ENCODE measurements at places on chromosomes 2 and 18. TPM values are rescaled to one million over a fixed set of nuclear protein-coding genes. Genes with fewer than 3 reads are reported as not detected.

Gene LDLRAD4
- 16.3 TPM for total RNA-seq

Gene ANKRD62
- total RNA-seq = not detected

Gene CDH19
- total RNA-seq = not detected

Gene SRD5A2
- not detected for total RNA-seq

Gene ABCB11
- not detected for total RNA-seq

Gene TMEM198
- total RNA-seq = 3.6 TPM

Gene TRIM54
- 0.33 TPM for total RNA-seq

Gene TOGARAM2
- 7.7 TPM for total RNA-seq

Gene MTERF4
- total RNA-seq = 40.5 TPM

Gene SLC14A1
- 2.3 TPM for total RNA-seq

Gene ASPRV1
- 0.55 TPM for total RNA-seq

DNA sequence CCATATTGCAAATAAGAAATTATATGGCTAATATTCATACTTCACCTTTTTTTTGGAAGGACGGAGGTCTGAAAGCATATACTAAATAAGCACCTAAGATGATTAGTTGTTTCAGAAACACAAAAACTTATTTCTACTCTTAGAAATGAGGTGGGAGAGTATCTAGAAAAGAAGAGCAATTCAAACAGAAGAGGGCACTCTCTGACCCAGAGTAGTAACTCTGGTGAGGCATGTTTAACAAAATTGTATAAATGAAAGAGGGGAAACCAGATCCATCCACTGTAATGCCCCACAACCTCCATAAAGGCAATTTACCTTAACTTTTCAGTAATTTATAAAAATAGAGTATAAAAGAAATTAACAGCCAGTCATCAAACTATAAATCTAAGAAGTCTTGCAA is 669.6 kb upstream of the VRK2 start:
- no peak overlapping the region for H3K27ac ChIP-seq
- no peak overlapping the region for H3K4me3 ChIP-seq
- peaks cover 4% of the 10 kb centered on the region for H3K36me3 ChIP-seq
- no peaks in the 10 kb centered on the region for H3K27me3 ChIP-seq
- DNase-seq = no peak
- H3K4me1 ChIP-seq = no peaks in the 10 kb centered on the region

DNA sequence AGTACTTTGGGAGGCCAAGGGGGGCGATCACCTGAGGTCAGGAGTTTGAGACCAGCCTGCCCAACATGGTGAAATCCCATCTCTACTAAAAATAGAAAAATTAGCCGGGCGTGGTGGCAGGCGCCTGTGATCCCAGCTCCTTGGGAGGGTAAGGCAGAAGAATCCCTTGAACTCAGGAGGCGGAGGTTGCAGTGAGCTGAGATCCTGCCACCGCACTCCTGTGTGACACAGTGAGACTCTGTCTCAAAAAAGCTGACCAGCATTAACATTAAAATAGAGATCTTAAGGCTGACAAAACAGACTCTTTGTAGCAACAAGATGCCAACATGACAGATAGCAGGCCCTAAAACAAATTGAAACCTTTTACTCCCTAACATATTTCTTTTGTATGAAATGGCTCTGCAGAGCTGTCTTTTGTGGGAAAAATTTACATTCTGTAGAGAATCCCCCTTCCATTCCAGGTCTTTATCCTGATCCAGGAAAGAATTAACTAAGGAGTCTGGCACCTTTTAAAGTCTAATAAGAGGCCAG is 213.9 kb downstream of the RAB3GAP1 start:
- no peak overlapping the region for H3K27ac ChIP-seq
- no peak overlapping the region for H3K4me3 ChIP-seq
- no peaks in the 10 kb centered on the region for H3K4me1 ChIP-seq
- no peaks in the 10 kb centered on the region for H3K36me3 ChIP-seq
- H3K27me3 ChIP-seq = no peaks in the 10 kb centered on the region
- no peak for DNase-seq

DNA sequence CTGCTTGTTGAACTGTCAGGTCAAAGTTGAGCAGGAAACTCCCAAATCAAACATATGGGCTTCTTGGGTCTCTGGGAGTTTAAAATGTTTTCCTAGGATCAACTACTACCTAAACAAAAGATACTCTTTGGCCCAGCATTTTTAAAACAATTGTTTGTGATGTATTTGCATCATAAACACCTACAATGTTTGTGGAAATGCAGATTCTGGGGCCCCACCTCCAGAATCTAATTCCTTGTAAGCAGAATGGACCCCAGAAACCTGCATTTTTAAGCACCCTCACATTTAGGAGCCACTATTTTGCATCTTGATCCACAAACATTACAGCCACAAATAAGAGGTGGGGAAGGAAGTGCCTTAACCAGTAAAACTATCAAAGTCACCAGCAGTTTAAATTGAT is 104.1 kb downstream of the TMEM131 start:
- H3K4me1 ChIP-seq = peaks cover 9% of the 10 kb centered on the region
- no peaks in the 10 kb centered on the region for H3K27me3 ChIP-seq
- no peak overlapping the region for H3K4me3 ChIP-seq
- no peak overlapping the region for H3K27ac ChIP-seq
- H3K36me3 ChIP-seq = peaks cover 15% of the 10 kb centered on the region
- DNase-seq = no peak

DNA sequence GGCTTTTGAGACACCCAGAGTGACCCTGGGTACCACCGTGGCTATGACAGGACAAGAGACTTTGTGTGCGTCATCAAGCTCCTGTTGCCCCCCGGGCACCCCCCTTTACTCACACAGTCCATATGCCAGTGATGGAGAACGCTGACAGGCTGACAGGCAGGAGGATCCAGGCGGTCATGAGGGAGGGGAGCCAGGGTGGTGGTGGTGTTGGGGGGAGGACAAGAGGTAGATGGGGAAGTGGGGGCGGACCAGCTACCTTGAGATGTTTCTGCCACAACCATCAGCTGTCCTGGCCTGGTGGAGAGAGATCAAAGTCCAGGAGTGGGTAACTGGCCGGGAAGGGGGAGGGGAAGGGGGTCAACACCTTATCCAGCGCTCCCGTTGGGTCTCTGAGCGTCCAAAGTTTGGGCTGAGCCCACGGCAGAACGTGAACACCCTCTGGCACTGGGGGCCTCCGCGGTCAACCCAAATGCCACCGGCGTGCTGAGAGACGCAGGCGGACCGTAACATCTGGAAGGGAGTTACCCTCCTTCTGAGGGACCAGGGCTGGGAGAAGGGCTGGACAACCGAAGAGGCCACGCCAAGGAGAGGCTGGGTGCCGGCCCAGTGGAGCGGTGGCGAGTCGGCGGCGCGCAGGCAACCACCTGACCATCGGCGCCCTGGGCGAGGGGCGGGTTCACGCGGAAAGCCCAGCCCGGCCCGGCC is 575 bp downstream of the TMEM150A start:
- H3K4me3 ChIP-seq = peak overlapping the region; percentile 80
- DNase-seq = no peak
- no peak overlapping the region for H3K27ac ChIP-seq
- peaks cover 15% of the 10 kb centered on the region for H3K4me1 ChIP-seq
- no peaks in the 10 kb centered on the region for H3K27me3 ChIP-seq
- no peaks in the 10 kb centered on the region for H3K36me3 ChIP-seq

- H3K4me3 ChIP-seq = no peak overlapping the region
- H3K36me3 ChIP-seq = no peaks in the 10 kb centered on the region
- no peaks in the 10 kb centered on the region for H3K27me3 ChIP-seq
- H3K4me1 ChIP-seq = no peaks in the 10 kb centered on the region
- H3K27ac ChIP-seq = no peak overlapping the region
Measured at GRCh38 chr2:153963256-153963655, 91.5 kb downstream of the GALNT13 start.

- DNase-seq = no peak
- no peaks in the 10 kb centered on the region for H3K27me3 ChIP-seq
- no peak overlapping the region for H3K4me3 ChIP-seq
Measured at GRCh38 chr2:99809259-99809900, 319.6 kb upstream of the REV1 start.

DNA sequence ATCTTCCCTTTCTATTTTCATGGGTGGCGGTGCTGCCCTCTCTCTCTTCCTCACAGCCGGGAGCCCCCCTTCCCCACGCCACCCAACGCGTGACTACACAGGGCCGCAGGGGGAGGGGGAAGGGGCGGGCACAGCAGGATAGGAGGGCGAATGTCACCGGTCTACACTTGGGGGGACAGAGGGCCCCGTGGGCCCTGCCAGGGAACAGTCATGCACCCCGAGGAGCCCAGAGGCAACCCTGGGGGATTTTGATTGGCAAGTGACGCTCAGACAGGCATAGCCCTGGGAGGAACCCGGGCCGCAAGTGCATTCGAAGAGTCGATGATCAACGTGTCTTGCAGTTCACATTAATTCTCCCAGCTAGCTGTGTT is 91.1 kb upstream of the ANKRD30BL start:
- H3K27ac ChIP-seq = no peak overlapping the region
- no peak for DNase-seq
- H3K27me3 ChIP-seq = peaks cover 4% of the 10 kb centered on the region
- H3K4me1 ChIP-seq = no peaks in the 10 kb centered on the region
- no peak overlapping the region for H3K4me3 ChIP-seq

DNA sequence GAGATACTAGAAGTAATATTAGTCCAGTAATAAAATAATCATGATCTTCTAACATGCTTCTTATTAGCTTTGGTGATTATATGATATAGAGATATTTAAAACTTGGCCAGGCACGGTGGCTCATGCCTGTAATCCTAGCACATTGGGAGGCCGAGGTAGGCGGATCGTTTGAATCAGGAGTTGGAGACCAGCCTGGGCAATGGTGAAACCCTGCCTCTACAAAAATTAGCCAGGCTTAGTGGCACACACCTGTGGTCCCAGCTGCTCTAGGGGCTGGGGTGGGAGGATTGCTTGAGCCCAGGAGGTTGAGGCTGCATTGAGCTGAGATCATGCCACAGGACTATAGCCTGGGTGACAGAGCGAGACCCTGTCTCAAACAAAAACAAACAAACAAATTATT is 87.0 kb downstream of the WDR7 start:
- H3K36me3 ChIP-seq = peaks cover 5% of the 10 kb centered on the region
- H3K4me1 ChIP-seq = peaks cover 8% of the 10 kb centered on the region
- no peaks in the 10 kb centered on the region for H3K27me3 ChIP-seq
- H3K4me3 ChIP-seq = no peak overlapping the region
- DNase-seq = no peak

DNA sequence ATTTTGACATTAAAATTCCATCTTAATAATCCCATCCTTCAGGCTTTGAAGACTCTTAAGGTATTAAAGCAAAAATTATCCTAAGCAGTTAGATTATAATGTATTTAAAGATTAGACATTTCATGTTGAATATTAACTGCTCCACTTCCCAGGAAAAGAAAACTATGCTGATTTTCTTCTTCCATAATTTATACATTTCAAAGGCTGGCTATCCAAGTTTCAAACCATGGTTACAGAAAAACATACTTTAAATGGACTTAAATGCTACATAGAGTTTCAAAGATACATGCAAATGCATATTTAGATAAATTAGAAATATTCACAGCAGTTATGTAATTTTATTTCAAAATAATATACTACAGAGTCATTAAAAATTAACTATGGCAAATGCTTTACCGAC is 1505.6 kb upstream of the ZEB2 start:
- no peak overlapping the region for H3K27ac ChIP-seq
- no peak overlapping the region for H3K4me3 ChIP-seq
- H3K27me3 ChIP-seq = no peaks in the 10 kb centered on the region
- no peaks in the 10 kb centered on the region for H3K36me3 ChIP-seq

- H3K4me1 ChIP-seq = peaks cover 7% of the 10 kb centered on the region
- no peaks in the 10 kb centered on the region for H3K36me3 ChIP-seq
- no peak overlapping the region for H3K27ac ChIP-seq
- DNase-seq = no peak
- H3K27me3 ChIP-seq = no peaks in the 10 kb centered on the region
Measured at GRCh38 chr2:3588084-3588483, 6.8 kb upstream of the COLEC11 start.

DNA sequence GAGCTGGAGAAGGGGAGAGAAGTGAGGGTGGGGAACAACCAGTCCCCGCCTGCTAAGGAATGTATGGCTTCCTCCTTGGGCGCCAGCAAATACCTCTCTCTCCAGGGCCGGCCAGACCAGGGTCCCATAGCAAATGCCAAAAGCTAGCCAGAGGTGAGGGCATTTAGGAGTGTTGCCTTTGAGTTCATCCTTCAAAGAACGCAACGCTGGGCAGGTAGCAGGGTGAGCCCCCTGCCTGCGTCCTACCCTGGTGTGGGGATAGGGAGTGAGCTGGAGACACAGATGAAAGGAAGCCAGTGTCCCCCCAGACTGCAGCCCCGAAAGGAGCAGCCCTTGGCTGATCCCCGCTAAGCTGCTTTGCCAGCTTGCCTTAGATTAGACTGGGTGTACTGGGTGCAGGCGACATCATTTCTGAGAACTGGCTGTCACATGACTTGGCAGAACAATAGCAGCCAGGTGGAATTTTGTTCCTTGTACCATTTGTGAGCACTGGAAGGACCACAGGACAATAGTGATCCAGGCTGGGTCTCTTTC is 40.4 kb downstream of the KLHL29 start:
- no peaks in the 10 kb centered on the region for H3K27me3 ChIP-seq
- H3K4me1 ChIP-seq = no peaks in the 10 kb centered on the region

- H3K4me3 ChIP-seq = no peak overlapping the region
- no peaks in the 10 kb centered on the region for H3K4me1 ChIP-seq
- no peak overlapping the region for H3K27ac ChIP-seq
- peaks cover 19% of the 10 kb centered on the region for H3K27me3 ChIP-seq
Measured at GRCh38 chr18:24678626-24679025, 218.2 kb downstream of the HRH4 start.

DNA sequence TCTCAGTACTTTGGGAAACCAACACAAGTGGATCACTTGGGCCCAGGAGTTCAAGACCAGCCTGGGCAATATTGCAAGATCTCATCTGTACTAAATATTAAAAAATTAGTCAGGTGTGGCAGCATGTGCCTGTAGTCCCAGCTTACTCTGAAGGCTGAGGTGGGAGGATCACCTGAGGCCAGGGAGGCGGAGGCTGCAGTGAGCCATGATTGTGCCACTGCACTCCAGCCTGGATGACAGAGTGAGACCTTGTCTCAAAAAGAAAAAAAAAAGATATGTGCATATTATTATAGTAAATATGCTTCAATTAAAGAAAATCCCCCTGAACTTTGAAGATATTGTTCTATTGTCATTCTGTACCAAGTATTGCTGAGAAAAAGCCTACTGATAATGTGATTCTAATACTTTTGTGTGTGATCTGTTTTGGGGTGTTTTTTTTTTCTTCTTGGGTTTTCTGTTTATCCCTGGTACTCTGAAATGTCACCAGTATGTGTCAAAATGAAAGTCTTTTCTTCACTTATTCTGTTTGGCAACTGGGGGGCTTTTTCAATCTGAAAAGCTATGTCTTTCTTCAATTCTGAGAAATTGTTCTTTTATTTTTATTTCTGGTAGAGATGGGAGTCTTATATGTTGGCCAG is 13.2 kb downstream of the NEURL3 start:
- peaks cover 17% of the 10 kb centered on the region for H3K36me3 ChIP-seq
- peak overlapping the region; percentile 48 for H3K4me3 ChIP-seq
- peaks cover 6% of the 10 kb centered on the region for H3K27me3 ChIP-seq
- peak overlapping the region; percentile 82 for H3K27ac ChIP-seq
- peaks cover 30% of the 10 kb centered on the region for H3K4me1 ChIP-seq
- no peak for DNase-seq

DNA sequence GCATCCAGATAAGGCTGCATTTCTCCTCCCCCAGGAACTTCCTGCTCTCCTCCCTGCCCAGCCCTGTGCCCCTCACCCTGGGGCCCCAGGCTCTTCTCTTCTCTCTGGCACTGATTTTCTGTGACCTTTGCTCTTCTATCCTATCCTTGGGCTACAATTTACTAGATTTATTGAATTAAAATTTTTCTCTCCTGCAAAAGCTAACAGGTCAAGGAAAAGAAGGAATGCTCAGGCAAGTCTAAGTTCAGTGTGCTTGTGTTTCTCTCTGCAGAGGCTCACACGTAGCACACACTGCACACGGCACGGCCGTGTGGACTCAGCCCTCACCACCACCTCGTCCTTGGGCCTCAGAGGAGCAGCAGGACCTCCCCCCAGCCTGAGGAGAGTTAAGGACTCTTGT is 94.2 kb upstream of the SNTG2 start:
- H3K27ac ChIP-seq = peak overlapping the region; percentile 62
- H3K4me1 ChIP-seq = peaks cover 37% of the 10 kb centered on the region
- H3K27me3 ChIP-seq = peaks cover 3% of the 10 kb centered on the region
- no peak overlapping the region for H3K4me3 ChIP-seq
- no peak for DNase-seq
